ENCODE measurements at places on chromosomes 16 and 17.
A peak's percentile ranks its signal among the peaks of the same experiment; 100 is the strongest.

DNA sequence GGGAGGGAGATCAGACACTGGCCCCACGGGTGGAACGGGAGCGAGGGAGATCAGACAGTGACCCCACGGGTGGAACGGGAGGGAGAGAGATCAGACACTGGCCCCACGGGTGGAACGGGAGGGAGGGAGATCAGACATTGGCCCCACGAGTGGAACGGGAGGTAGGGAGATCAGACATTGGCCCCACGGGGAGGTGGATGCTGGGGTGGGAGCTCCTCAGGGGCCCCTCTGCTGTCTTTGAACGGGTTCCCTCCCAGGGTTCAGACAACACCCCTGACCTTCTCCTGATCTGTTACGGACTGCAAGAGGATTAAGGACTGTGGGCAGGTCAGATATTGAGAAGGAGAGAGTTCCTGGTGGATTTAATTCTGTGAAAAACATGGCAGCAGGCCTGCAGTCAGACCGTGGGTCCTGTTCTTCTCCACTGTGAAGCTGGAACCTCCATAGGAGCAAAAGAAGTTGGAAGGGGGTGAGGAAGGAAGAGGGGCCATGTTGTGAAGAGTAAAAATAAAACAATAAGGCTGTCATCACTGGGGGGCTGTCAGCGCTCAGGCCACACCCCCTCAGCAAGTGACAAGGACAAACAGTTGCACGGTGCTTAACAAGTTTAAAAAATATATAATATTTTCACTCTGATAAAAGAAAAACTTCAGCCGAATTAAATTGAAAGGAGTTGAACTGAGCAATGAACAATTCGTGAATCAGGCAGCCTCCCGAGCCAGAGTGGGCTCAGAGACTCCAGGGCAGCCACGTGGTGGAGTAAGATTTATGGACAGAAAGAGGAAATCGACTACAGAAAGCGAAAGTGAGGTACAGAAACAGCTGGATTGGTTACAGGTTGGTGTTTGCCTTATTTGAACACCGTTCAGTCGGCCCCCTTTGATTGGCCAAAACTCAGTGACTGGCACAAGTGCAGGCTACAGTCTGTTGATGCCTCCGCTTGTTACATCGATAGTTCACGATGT lies 348.7 kb upstream of the TNRC6C start:
- DNase-seq = peak; percentile 59

- DNase-seq = peak; percentile 73
These were observed 292.6 kb upstream of the CDH11 start for GRCh38 chr16:65414284-65414984.

GRCh38 chr16:86448306-86448890 lies 61.9 kb upstream of the FOXF1 start:
- DNase-seq = no peak

- no peak for DNase-seq
These were observed 608.6 kb upstream of the EEF2KMT start for GRCh38 chr16:5706211-5706610.

DNA sequence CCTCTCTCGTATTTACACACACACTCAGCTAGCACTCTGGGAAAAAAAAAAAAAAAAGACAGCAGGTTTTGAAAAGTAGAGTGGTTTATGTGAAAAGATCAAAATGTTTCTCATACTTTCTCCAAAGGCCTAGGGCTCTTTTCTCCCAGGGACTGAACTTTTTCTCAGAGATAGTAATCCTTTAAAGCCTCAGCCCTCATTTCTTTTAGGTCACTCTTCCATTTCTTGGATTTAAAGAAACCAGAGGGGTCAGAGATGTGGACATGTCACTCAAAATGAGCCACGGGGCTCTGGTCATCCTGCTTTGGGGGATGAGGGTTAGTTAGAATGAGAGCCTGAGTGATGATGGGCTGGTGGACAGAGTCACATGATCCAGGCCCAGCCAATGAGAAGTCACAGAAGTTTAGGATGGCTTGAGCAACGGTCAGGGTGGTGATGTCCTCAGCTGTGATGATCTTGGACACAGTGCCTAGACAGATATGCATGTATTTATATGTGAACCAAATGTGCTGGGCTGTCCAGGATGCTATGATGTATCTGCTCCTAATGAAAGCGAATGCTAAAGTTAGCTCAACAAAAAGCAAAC lies 33.7 kb upstream of the AXIN2 start:
- DNase-seq = no peak

All from adrenal gland (tissue), 19 donors.